ENCODE measurements at places on chromosomes 3 and 15.

GRCh38 chr3:114732353-114732752 lies 414.7 kb downstream of the ZBTB20 start:
- no peak for DNase-seq

- DNase-seq: no peak
Observed at GRCh38 chr3:66553441-66554113, 52.8 kb upstream of the LRIG1 start.

GRCh38 chr15:95995375-95996168 lies 334.9 kb upstream of the NR2F2 start:
- no peak for DNase-seq

DNA sequence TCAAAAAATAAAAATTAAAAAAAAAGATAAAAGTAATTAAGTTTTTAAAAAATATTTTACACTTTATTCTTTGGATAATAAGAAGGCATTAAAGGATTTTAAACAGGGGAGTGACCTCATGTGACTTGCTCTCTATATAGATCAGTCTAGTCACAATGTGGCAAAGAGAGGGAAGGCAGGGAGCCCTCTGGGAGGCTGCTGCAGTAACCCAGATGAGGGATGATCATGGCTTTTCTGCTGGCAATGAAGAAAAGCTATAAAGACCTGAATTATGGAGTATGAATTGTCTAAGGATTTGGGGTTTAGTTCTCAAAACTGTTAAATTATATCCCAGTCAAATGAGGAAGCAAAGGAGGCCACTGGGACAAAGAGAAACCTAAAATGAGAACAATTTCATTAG lies 58.1 kb downstream of the SUMF1 start:
- DNase-seq: no peak

- DNase-seq: no peak
Observed at GRCh38 chr3:40615918-40616819, 91.4 kb downstream of the ZNF621 start.

Data from activated T-cell treated with anti-CD3 and anti-CD28 coated beads for 1 hour (primary cell).